Activated CD4-positive, alpha-beta T cell treated with anti-CD3 and anti-CD28 coated beads for 36 hours (primary cell): ENCODE measurements at places on chromosomes 1 and 21. TPM values are rescaled to one million over a fixed set of nuclear protein-coding genes. Genes with fewer than 3 reads are reported as not detected.

Gene ACKR1
- total RNA-seq = not detected

Gene HSD3B2
- total RNA-seq = not detected

Gene AVPR1B
- not detected for total RNA-seq

Gene TMPRSS15
- not detected for total RNA-seq

Gene HES2
- not detected for total RNA-seq

Gene HSD3B1
- total RNA-seq = not detected

Gene LAPTM5
- total RNA-seq = 214 TPM

Gene DSTYK
- 12.3 TPM for total RNA-seq
